ENCODE measurements at places on chromosomes 4 and X.

DNA sequence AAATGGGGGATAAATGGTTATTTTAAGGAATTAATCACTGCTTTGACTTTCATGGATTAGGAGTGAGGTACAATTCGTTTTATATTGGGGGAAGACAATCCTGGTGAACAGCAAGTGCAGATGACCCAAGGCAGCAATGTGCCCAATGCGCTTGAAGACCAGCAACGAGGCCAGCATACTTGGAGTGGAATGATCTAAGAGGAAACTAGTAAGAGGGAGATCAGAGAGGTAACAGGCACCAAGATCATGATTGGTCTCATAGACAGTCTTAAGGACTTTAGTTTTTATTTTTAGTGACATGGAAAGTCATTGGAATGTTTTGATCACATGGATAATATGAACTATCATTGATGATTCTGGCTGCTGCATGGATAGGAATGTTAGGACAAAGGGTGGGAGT lies 90.6 kb downstream of the BMPR1B start:
- DNase-seq = no peak

DNA sequence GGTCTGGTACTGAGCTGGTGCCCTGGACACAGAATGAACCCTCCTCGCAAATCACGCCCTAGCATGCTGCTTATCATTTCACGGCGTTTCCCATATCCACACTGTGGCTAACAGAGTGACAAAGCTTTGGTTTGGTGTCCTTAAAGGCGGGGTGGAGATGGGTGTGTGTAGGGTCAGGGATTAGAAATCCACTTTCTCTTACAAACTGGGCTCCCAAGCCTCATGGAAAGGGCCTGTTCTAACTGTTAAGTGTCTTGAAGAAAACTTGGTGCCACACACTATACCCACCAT lies 735 bp upstream of the CHRDL1 start:
- DNase-seq = no peak

DNA sequence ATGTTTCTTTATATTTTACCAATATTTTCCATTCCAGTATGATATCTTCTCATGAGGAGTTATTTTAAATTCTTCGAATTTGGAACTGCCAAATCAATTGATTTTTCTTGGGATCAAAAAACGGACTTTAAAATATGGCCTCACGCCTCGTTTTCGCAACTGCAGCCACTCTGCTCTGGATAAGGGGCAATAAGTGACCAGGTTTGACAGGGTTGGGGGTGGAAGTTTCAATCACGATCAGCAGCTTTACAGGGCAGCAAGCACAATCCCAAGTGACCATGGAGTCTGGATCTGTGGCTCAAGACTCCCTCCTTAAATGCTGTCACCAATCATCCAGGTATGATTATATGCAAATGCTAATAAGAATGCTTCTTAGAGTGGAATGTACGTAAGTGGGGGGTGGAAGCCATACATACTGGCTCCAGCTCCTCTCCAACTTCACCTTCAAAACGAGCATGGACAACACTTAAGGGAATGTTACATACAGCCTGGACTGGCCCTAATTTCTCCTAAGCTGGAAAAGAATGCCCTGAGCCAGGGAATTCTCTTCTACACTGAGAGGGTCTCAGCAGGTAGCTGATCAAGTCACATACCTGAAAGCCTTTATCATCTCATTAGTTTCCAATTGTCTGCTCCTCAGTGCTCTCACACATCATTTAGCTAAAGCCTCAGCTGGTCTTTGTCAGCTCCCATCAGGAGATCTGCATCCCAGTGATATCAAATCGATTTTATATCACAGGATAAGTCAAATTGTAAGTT lies 176.9 kb upstream of the DCAF8L1 start:
- no peak for DNase-seq

DNA sequence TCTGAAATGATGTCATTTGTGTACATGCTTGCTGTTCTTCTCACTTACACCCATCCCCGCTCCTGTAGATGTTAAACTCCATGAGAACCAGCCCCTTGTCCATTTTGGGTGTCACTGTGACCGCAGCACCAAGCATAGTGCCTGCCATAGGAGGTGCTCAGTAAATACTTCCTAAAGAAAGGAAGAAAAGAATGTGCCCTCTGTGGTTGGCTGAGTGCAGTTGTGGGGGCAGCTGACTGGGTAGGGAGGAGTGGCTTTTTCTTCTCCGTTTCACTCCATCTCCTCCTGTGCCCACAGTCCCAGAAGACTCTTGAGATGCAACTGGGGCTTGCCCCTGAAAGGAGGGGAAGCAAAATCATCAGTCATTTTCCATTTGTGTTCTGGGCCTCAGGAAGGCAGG lies 25.5 kb downstream of the PHEX start:
- DNase-seq = no peak

- no peak for DNase-seq
Observed at GRCh38 chrX:12647230-12647629, 144.0 kb upstream of the PRPS2 start.

DNA sequence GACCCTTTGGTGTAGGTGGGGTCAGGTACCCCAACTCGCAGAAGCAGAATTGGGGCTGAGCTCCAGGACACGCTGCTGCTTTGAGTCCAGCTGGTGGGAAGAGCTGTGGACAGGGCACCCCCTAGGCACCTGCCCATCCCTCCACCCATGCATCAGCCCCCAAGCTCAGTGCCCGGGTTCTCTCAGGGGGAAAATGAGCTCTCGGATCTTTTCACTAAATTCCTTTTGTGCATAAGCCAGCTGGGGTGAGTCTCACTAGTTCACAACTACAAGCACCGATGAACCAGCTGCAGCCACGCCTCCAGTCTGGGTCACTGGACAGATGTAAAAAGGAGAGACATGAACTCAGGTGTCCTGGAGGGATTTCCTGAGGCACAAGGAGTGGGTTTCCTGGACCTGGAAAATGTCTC lies 286.8 kb downstream of the CRLF2 start:
- no peak for DNase-seq

Data from stimulated activated CD4-positive, alpha-beta T cell treated with anti-CD3 and anti-CD28 coated beads, Interleukin-2, amount 100 ng/mL, for 24 hours (primary cell).